Upper lobe of left lung (tissue), 6 donors: ENCODE measurements at places on chromosomes 12 and 14. TPM values are rescaled to one million over a fixed set of nuclear protein-coding genes. Genes with fewer than 3 reads are reported as not detected.

The DEGS2 gene
- total RNA-seq, result 2.0 TPM

The SLC35F4 gene
- total RNA-seq, result not detected

DNA sequence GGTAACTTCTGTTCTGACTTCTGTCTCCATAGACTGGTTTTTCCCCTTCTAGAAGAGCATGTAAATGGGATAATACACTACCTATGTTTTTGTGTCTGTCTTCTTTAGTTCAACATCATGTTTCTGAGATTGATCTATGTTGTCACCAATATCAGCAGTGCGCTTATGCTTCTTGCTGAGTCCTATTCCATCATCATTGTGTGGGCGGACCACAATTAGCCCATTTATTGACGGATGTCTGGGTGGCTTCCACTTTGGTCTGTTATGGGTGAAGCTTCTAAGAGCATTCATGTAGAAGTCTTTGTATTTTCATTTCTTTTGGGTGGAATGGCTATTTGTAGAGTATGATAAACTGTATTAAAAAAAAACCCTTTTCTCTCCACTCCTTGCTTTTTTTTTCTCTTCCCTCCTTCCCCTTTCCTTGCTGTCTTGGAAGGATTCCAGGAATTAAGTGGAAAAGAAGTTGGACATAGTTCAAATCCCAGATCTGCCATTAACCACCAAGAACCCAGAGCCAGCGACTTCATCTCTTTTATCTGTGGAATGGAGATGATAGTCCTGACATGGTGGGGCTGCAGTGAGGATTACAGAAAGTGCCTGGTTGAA lies 7.0 kb upstream of the SERPINA1 start:
- H3K4me3 ChIP-seq, result no peak overlapping the region
- no peaks in the 10 kb centered on the region for H3K27me3 ChIP-seq
- H3K4me1 ChIP-seq, result peaks cover 54% of the 10 kb centered on the region
- H3K27ac ChIP-seq, result peak overlapping the region; percentile 75
- no peaks in the 10 kb centered on the region for H3K36me3 ChIP-seq
- no peak for DNase-seq

DNA sequence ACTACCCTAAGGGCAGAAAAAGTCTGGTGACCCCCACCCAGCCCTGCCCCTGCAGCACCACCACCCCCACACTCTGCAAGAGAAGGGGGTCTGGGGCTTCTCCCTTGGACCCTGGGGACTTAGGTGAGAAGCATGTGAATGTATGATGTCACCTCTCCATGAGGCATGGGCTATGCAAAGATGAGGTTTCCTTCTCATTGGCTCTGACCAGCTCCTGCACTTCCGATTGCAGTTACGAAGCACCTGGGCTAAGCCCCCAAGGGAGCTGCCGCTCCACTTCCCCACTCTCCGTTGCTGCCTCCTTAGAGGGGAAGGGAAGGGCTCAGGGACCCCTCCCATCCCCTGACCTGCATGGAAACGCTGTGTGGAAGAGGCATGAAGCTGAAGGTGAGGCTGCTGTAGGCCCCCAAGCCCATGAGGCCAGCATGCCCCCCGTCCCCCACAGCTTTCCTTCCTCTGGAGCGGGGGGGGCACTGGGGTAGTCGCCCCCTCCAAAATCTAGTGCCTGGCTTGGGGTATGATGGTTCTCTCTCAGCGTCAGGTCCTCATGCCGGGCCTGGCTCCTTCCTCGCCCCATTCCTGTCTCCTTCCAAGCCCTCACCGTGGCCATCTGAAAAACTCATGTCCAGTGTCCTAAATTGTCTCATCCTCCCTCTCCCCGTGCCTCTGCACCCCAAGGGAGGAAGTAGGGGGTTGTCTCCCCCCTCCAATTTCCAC lies 5.5 kb upstream of the DDX23 start:
- no peak for DNase-seq
- no peaks in the 10 kb centered on the region for H3K27me3 ChIP-seq
- H3K27ac ChIP-seq, result no peak overlapping the region
- H3K4me1 ChIP-seq, result peaks cover 8% of the 10 kb centered on the region

The SDR9C7 gene
- total RNA-seq, result not detected

The RCOR1 gene
- 19.8 TPM for total RNA-seq

- H3K27ac ChIP-seq, result no peak overlapping the region
- no peak for DNase-seq
- no peaks in the 10 kb centered on the region for H3K36me3 ChIP-seq
- no peak overlapping the region for H3K4me3 ChIP-seq
Observed at GRCh38 chr14:32724867-32725471, 213.7 kb upstream of the NPAS3 start.

The TPH2 gene
- not detected for total RNA-seq

The KITLG gene
- total RNA-seq, result 48.4 TPM

DNA sequence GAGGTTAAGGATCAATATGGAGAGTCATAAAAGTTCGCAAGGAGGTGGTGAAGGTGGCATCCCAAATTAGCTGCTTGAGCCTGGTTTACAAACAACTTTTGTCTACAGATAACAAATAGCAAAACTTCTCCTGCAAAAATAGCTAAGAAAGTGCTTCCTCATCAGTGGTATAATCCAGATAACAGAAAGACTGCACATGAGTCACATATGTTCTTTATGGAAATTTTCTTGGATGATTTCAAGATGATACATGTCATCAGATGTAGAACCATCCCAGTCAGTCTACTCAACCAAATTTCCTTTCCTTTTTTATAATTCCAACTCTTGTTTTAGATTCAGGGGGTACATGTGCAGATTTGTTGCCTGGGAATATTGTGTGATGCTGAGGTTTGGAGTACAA lies 133.0 kb downstream of the BTG1 start:
- H3K36me3 ChIP-seq, result no peaks in the 10 kb centered on the region
- no peaks in the 10 kb centered on the region for H3K4me1 ChIP-seq

GRCh38 chr14:92368001-92368400 lies 45.0 kb downstream of the SLC24A4 start:
- no peaks in the 10 kb centered on the region for H3K4me1 ChIP-seq
- DNase-seq, result no peak
- no peaks in the 10 kb centered on the region for H3K27me3 ChIP-seq
- no peak overlapping the region for H3K27ac ChIP-seq
- H3K4me3 ChIP-seq, result no peak overlapping the region
- H3K36me3 ChIP-seq, result no peaks in the 10 kb centered on the region

DNA sequence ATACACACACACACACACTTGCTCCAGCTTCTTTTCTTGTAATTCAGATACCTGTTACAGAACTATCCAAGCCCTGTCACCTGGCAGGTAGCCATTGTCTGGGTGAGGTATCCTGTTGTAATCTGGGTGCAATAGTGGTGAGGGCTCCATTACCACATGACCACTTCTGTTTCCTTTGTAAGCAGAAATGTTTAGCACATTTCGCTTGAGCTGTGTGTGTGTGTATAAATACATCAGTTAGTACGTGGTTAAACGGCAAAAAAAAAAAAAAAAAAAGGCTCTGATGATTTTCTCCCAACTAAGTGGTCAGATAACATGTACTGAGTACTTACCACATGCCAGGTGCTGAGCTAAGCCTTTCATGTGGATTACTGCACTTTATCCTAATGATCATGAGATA lies 129.3 kb upstream of the SSTR1 start:
- H3K4me1 ChIP-seq, result peaks cover 5% of the 10 kb centered on the region
- no peak for DNase-seq
- no peak overlapping the region for H3K27ac ChIP-seq
- no peaks in the 10 kb centered on the region for H3K27me3 ChIP-seq

The FAM90A1 gene
- total RNA-seq, result not detected

The NFATC4 gene
- total RNA-seq, result 34.3 TPM

DNA sequence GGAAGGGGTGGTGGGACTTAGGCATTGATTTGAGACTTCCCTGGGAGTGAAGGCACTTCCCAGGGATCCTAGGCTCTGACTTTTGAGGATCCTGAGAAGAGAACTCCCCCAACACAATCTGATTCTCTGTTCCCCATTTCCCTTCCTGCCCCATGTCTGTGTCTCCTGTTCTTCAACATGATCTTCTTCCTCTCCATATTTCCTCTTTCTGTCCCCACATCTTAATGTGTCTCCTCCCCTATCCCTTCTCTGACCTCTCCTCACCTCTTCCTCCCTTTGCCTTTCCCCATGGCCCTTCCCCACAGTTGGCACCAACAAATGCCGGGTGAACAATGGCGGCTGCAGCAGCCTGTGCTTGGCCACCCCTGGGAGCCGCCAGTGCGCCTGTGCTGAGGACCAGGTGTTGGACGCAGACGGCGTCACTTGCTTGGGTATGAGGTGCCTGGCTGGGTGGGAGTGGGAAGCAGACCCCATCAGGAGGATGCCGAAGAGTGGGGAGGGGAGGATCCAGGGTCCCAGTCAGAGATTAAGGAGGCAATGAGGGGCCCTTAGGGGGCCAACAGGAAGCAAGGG lies 15.2 kb upstream of the LRP1-AS start:
- no peaks in the 10 kb centered on the region for H3K4me1 ChIP-seq
- no peak overlapping the region for H3K4me3 ChIP-seq
- H3K27ac ChIP-seq, result no peak overlapping the region
- peaks cover 85% of the 10 kb centered on the region for H3K36me3 ChIP-seq

DNA sequence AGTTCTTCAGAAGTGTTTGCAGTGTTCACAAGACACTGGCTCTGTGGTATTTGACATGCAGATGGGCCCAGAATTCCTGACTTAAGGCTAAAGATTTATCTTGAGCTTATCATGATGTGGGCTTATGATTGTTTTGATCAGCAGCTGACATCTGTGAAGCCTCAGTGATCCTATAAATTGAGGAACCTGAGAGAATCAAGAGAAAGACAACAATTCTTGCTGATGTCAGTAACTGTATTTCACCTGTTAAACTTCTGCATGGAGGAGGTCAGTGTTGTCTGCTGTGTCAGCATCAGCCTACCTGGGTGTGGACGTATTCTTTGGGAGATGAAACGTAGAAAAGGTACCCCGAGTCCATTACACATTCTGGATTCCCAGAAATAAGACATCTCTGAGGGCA lies 33.3 kb downstream of the TRAF3 start:
- no peak overlapping the region for H3K27ac ChIP-seq
- no peak overlapping the region for H3K4me3 ChIP-seq
- H3K27me3 ChIP-seq, result no peaks in the 10 kb centered on the region
- no peak for DNase-seq

The PRH2 gene
- not detected for total RNA-seq

GRCh38 chr14:84937016-84937415 lies 592.9 kb upstream of the FLRT2 start:
- no peak overlapping the region for H3K27ac ChIP-seq
- H3K27me3 ChIP-seq, result no peaks in the 10 kb centered on the region
- DNase-seq, result no peak
- no peak overlapping the region for H3K4me3 ChIP-seq

DNA sequence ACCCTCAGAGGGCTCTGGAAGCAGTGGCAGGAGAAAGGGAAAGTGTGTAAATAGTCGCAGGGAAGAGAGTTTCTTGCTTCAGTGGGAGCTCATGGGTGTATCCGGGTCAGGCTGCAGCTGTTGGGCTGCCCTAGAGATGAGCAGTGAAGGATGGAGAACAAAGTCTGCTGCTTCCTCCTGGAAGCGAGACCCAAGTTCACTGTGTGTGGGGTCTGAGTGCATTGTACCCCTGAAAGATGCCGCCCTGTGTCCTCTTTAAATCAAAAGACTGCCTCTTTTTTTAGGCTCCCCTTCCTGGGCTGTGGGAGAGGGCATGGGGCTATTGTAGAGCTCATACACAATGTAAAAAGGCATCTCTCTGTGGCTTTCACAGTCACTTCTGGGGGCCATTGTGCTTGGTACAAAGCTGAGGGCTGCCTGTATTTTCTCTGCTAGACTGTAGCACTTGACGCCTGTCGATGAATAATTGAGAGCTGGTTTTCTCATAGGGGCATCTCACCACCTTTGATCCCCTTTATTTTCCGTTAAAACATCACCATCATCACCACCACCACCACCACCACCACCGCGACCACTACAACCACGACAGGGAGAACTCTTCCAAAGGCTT lies 16.7 kb downstream of the CHST11 start:
- DNase-seq, result no peak
- no peak overlapping the region for H3K4me3 ChIP-seq
- peaks cover 31% of the 10 kb centered on the region for H3K4me1 ChIP-seq
- H3K36me3 ChIP-seq, result no peaks in the 10 kb centered on the region
- H3K27ac ChIP-seq, result peak overlapping the region; percentile 20

- H3K4me3 ChIP-seq, result no peak overlapping the region
- H3K27me3 ChIP-seq, result no peaks in the 10 kb centered on the region
- H3K27ac ChIP-seq, result no peak overlapping the region
- DNase-seq, result no peak
- peaks cover 33% of the 10 kb centered on the region for H3K36me3 ChIP-seq
Observed at GRCh38 chr12:120457133-120457532, 10.9 kb downstream of the GATC start.

GRCh38 chr12:66240096-66240820 lies 51.2 kb downstream of the IRAK3 start:
- DNase-seq, result no peak
- no peak overlapping the region for H3K4me3 ChIP-seq
- peaks cover 6% of the 10 kb centered on the region for H3K4me1 ChIP-seq
- no peaks in the 10 kb centered on the region for H3K36me3 ChIP-seq

The BCL2L2 gene
- 44.5 TPM for total RNA-seq

DNA sequence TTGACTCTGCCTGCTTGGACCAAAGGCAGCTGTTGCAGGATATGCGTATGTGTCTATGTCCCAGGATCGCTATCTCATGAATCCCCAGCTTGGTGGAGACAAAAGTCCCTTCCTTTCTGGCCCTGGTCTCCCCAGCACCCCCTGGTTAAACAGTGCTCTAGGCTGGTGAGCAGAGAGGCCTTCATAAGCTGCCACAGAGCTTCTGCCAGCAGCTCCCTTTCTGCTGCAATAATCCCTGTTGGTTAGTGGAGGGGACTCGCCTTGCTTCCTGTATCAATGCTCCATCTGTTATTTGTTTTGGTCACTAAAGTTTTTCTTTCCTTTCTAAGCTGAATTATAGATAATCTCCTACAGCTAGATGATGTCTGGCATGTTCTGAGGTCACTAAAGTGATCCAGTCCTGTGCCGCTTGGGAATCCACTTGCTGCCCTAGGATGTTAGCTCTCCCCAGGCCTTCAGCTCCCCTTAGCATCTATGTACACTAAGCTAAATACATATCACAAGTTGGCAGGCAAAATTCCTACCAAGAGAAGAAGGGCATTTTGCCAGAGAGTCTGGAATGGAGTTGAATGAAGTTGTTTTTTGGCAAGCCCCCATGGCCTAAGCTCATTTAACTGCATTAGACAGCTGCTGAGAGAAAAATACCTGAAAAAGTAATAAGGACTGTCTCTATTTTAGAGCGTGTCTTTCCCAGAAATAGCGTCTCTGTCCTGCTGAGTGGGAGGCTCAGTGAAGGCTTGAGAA lies 47.8 kb downstream of the RDH12 start:
- no peaks in the 10 kb centered on the region for H3K27me3 ChIP-seq
- peaks cover 56% of the 10 kb centered on the region for H3K36me3 ChIP-seq
- no peak overlapping the region for H3K4me3 ChIP-seq
- DNase-seq, result no peak

The DENND5B gene
- total RNA-seq, result 5.2 TPM

The AKAP3 gene
- total RNA-seq, result 1.2 TPM

The BTG1 gene
- total RNA-seq, result 64.1 TPM
